ENCODE measurements at places on chromosomes 1 and 21.

DNA sequence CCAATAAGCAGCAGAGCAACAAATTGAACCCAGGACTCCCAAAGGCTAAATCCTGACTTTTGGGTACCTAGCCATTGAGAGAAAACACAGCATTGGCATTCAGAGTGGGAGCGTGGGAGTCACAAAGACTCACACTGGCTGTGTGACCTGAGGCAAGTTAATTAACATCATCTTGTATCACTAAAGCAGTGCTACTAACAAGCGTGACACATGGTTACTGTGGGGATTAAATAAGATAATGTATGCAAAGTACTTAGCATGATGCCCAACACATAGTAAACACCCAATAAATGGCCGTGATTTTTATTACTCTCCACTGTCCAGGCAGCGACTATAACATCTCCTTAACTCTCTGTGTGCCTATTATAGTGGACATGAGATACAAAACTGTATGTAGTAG, 73.3 kb downstream of the CD34 start:
- no peak for DNase-seq

DNA sequence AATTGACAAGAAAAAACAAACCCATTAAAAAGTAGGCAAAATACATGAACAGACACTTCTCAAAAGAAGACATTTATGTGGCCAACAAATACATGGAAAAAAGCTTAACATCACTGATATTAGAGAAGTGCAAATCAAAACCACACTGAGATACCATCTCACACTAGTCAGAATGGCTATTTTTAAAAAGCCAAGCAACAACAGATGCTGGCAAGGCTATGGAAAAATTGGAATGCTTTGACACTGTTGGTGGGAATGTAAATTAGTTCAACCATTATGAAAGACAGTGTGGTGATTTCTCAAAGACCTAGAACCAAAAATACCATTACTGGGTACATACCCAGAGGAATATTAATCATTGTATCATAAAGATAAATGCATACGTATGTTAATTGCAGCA, 641.1 kb upstream of the B3GALT2 start:
- no peak for DNase-seq

DNA sequence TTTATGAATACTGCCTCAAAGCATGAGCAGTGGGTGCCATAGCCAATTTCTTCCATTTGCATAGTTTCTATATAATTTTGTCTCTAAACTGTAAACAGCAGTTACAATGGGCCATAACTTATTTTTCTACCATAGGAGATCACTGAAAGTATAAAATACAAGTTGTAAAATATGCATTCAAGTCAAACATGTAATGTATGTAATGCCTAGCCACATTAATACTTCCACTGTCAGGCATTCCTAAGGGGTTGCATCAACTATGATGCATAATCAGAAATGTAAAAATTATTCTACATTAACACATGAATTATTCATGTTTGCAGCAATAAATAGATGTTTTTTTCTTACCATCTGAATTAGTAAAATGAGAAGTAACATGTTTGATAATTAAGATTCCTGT, 560.3 kb upstream of the ZP4 start:
- DNase-seq = no peak

GRCh38 chr1:151940541-151940940, 31.2 kb upstream of the THEM4 start:
- DNase-seq = no peak

Measured in CD4-positive, alpha-beta T cell treated with Interleukin-10 for 1 hour (primary cell).